ENCODE measurements at places on chromosomes 5 and 9.

DNA sequence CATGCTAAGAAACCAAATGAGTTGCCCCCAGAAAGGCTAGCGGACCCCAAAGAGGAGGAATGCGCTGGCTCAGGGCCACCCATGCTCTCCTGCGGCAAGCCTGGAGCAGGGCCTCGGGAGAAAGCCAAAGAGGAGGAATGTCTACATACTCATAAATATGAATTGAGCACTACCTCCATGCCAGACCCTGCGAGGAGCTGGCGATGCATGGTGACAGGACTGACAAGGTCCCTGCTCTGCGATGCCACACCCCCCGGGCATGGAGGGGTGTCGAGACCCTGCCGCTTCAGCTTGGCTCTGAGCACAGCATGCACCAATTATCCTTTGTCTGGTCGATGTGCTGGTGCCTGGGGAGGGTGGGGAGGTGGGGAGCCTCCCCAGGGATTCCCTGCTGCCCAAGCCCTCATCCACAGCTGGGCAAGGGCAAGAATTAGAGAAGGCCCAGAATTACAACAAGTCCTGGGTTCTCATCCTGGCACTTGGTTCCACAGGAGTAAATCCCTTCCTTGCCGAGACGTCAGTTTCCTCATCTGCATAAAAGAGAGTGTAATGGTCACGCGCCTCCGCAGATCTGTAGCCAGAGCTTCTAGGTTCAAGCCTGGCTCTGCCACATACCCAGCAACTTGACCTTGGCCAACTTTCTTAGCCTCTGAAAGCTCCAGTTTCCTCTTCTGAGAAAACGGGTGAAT lies 74.4 kb downstream of the FAM114A2 start:
- no peaks in the 10 kb centered on the region for H3K4me1 ChIP-seq
- DNase-seq, result no peak
- H3K36me3 ChIP-seq, result no peaks in the 10 kb centered on the region
- H3K4me3 ChIP-seq, result no peak overlapping the region
- no peaks in the 10 kb centered on the region for H3K27me3 ChIP-seq

DNA sequence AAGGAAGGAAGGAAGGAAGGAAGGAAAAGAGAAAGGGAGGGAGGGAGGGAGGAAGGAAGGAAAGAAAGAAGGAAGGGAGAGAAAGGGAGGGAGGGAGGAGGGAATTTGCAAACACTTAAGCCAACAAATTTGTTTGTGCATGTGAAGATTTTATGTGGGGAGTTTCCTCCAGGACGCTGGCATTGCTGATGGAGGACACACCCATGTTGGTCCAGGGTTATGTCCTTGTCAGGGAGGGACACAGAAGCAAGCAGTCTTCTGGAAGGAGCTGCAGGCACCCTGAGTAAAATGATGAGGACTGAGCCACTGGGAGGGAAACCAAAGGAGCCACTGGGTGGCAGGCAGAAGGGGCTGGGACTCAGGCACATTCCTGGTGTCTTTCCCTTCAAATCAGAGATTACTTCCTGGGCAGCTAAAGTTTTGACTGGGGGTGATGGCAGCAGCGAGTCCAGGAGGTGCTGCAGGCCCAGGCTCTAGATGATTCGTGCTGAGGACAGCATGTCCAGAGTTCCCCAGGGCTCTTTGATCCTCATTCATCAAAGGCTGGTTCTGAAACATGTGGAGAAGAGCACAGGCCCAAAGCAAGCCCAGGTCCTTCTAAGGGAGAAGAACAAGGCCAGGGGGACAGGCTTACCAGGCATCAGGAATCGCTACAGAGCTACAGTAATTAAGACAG lies 109.2 kb downstream of the PAX5 start:
- no peak for DNase-seq
- H3K27ac ChIP-seq, result no peak overlapping the region
- H3K4me3 ChIP-seq, result no peak overlapping the region

GRCh38 chr5:135988546-135988945 lies 33.8 kb upstream of the LECT2 start:
- H3K27me3 ChIP-seq, result no peaks in the 10 kb centered on the region
- H3K4me1 ChIP-seq, result peaks cover 16% of the 10 kb centered on the region
- H3K36me3 ChIP-seq, result no peaks in the 10 kb centered on the region

DNA sequence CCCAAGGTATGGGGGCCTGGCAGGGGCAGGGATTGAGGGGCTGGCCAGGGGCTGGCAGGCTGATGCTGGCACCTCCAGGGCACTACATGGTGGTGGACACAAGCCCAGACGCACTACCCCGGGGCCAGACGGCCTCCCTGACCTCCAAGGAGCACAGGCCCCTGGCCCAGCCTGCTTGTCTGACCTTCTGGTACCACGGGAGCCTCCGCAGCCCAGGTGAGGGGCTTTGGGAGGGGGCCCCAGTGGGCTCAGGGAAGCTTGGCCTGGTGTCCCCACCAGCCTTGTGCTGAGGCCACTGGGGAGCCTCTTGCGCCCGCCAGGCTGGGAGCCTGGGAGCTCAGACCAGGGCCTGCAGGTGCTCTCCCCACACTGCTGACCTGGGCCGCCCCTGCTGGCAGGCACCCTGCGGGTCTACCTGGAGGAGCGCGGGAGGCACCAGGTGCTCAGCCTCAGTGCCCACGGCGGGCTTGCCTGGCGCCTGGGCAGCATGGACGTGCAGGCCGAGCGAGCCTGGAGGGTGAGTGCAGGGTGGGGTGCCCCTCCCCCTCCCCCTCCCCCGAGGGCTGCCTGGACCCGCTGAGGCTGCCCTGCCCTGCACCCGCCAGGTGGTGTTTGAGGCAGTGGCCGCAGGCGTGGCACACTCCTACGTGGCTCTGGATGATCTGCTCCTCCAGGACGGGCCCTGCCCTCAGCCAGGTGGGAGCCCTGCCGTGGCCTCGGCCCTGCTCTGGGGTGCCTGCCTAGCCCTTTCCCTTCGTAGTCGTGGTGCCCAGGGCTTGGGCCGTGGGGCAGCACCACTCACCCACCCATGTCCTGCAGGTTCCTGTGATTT lies 5.7 kb downstream of the MAMDC4 start:
- peaks cover 26% of the 10 kb centered on the region for H3K4me1 ChIP-seq
- H3K27me3 ChIP-seq, result no peaks in the 10 kb centered on the region
- H3K36me3 ChIP-seq, result peaks cover 22% of the 10 kb centered on the region
- H3K27ac ChIP-seq, result no peak overlapping the region

- peaks cover 10% of the 10 kb centered on the region for H3K4me1 ChIP-seq
- H3K36me3 ChIP-seq, result peaks cover 28% of the 10 kb centered on the region
- no peak overlapping the region for H3K27ac ChIP-seq
- H3K27me3 ChIP-seq, result no peaks in the 10 kb centered on the region
- no peak overlapping the region for H3K4me3 ChIP-seq
Measured at GRCh38 chr9:126487856-126488255, 125.9 kb upstream of the LMX1B start.

- no peak for DNase-seq
- H3K36me3 ChIP-seq, result no peaks in the 10 kb centered on the region
- H3K4me3 ChIP-seq, result no peak overlapping the region
- no peaks in the 10 kb centered on the region for H3K27me3 ChIP-seq
- no peaks in the 10 kb centered on the region for H3K4me1 ChIP-seq
Measured at GRCh38 chr5:16487456-16487855, 21.9 kb upstream of the ZNF622 start.
